Stimulated activated naive CD8-positive, alpha-beta T cell treated with anti-CD3 and anti-CD28 coated beads, Interleukin-15, Interleukin-2, amounts not matched to agents 100 U/mL and 50 U/mL, for 24 hours (primary cell): ENCODE measurements at places on chromosomes 7 and 10.

DNA sequence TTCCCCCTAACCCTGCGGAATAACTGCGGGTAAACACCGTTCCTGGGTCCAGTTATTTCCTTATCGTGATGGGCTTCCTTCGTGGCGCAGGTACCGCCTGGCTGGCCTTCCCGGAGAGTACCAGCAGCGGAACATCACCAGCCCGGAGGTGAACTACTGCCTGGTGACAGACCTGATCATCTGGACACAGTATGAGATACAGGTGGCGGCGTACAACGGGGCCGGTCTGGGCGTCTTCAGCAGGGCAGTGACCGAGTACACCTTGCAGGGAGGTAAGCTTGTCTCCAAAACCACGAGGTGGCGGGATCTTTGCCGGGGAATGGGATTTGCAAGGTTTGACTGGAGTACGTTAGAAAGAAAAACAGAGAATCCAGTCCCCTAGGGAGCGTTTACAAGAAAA lies 665.0 kb upstream of the FOXK1 start:
- no peak for DNase-seq

DNA sequence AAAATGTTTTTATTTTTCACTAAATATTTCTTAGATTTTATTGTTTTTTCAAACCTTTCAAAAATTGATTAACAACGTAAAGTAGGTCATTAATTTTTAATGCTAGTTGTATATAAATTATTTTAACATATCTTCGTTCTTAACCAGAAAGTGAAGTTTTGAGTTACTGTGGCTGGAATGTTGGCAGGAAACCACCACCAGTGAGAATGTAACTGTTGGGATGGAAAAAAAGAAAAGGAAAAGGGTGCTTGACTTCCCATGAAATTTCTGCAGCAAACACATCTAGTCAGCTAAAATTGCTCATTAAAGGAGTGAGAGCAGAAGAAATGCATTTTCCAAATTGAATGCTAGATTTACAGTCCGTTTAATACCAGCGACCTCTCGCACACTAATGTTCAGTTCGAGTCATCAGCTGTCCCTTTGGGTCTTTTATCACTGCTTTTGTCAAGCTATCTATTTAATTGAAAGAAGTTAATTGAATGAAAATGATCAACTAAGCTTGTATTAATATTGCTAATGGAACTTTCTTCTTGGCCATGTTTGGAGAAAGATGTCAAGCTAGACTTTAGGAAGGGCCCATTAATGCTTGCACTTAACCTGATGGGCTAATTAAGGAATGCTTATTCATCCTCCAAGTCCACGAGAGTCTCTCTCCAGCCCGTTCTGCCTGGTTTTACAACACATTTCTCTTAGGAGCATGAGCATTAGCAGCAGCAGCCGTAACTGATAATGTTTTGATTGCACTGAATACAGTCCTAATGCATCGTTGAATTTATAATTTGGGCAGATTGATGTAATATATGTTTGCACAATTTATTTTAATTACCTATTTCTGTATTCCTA lies 70.1 kb downstream of the UBE3C start:
- DNase-seq: no peak

- no peak for DNase-seq
Observed at GRCh38 chr7:17944720-17945119, 4.4 kb upstream of the SNX13 start.

- no peak for DNase-seq
Observed at GRCh38 chr7:158924956-158925355, 68.6 kb downstream of the DYNC2I1 start.

- no peak for DNase-seq
Observed at GRCh38 chr10:15558136-15558535, 161.6 kb downstream of the ITGA8 start.

DNA sequence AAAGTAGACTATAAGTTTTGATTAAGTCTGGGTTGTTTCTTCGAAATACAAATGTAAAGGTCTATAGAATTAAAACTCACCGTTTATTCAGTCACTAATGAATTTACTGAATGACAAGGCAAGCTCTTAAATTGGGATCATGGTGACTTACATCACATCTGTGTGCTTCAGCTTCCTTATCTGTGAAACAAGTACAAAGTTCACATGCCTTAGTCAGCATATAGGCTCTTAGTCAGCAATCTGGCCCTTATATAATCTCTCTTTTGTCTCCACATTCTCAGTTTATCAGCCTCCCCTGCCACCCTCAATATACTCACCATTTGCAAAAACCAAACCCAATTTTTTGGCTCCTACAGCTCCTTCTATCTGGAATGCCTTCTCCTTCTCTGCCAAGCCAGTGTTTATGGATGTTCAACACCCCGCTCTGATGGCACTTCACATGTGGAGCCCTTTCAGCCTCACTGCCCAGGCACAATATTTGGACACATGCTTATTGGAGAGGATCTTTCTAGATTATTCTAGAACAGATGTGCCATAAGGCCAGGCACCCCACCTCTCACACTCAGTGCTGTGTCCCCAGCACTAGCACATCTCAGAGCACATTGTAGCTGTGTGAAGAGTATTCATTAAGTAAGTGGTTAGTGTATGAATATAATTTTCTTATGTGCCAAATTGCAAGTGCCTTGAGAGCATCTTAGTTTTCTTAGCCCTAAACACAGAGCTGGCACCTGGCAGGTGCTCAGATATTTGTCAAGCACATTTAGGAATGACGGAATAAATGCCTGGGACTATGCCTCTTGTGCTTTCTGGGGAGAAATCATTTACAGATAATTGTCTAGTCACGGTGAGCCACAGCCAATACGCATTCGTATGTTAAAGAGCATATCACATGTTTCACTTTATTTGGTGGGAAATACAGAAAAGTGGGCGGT lies 9.8 kb upstream of the LAMB1 start:
- DNase-seq: no peak

GRCh38 chr7:4023502-4023901 lies 658.6 kb upstream of the FOXK1 start:
- DNase-seq: no peak

DNA sequence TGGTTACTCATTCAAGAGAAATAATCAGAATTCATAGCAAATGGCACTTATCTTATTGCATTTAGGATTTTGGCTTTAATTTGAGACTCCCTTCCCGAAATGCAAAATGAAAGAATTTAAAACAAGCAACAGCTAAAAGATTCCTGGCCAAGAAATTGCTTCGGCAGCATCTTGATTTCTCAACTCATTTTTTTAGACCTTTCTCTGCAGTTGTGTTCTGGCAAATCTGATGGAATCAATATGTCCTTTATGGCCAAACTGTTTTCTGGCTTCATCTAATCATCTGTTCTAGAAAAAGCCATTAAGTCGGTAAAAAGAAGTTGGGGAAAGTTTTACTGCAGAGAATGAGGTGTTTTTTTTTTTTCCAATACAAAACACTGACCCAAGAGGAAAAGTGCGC lies 172.1 kb downstream of the SLC16A9 start:
- no peak for DNase-seq

GRCh38 chr10:110686047-110686446 lies 41.9 kb downstream of the RBM20 start:
- DNase-seq: no peak

DNA sequence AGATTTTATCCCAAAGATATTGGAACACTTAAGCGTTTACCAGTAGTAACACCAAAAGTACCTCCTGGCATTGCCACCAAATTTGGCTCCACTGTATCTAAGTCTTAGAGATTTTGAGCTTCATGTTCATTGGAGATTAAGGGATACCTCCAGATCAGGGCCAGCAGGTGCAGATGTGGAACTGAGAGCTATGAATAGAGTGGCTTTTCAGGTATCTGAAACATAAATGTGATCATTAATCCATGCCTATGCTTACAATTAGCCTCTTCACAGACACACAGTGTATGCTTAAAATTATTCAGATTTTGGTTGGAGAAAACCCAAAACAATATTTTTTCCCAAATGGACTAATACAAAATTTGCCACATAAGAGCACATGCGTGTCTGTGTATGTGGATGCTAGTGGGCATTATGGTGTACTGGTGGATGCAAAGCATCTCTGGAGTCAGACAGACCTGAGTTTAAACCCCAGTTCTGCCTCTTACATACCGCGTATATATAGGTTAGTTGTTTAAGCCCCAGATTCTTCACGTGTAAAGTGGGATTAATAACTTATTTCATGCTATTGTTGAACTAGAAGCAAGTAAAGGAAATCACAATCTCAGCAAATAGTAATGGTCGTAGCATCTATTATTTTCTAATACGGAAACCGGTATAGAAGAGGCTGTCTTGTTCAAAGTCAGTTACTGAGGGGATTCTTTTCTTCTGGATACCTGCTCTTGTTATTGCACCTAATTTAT lies 6.8 kb upstream of the LRRC4 start:
- DNase-seq: no peak

- DNase-seq: peak; percentile 55
Observed at GRCh38 chr7:135147899-135148721, at the start of gene TMEM140. Gene TMEM140, plus strand, starts transcription at chr7:135148072. Its CDS starts 16,370 bp downstream, at chr7:135164442.

DNA sequence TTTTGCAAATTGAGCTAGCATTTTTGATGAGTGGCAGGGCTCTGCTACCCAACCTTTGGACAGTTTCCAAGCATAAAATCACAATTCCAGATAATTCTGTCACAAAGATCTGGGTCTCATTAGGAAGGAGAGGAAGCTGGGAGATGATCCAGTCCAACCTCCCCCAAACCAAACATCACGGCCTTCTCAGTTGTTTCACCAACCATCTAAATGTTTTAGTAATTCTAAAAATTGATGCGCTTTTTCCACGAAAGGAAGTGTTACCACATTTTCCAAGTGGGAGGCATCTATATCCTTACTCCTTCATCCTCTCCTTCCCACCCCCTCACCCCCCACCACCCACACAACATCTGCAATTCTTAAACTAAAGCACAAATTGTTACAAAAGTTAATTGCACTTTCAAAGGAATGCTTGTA lies 108.3 kb downstream of the EGFR start:
- DNase-seq: no peak

DNA sequence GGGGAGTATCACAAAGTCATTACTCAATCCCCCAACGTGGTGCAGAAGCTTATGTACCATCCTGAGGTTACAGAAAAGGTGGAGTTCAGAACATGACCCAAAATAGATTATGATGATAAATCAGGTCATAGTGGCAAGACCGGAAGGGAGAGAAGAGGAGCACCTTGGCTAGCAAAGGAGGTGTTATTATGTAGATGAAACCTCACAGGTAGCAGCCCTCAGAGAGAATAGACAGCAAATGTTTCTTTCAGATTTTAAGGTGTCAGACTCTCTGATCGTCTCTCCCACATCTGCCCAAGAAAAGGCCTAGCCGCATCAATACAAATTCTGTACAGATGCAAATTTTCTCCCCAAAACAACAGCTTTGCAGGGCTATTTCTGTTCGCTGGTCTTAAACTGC lies 88.3 kb upstream of the SEMA3D start:
- no peak for DNase-seq

DNA sequence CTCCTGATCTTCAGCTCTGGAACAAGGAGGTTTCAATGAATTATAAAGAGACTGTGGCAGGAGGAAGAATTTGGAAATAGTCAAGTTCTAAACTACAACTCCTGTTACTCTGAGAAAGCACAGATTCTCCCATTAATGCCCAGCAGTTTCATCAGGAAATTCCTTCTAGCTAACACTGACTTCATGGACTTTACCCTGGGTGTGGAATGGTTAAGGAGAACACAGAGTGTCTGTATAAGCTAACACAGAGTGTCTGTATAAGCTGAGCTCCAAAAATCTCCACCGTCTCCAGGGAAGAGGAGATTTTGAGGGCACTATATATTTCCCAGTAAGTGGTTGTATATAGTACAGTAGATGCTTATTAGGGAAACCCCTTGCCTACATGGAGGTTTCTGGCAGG lies 675.5 kb downstream of the XPNPEP1 start:
- DNase-seq: no peak

DNA sequence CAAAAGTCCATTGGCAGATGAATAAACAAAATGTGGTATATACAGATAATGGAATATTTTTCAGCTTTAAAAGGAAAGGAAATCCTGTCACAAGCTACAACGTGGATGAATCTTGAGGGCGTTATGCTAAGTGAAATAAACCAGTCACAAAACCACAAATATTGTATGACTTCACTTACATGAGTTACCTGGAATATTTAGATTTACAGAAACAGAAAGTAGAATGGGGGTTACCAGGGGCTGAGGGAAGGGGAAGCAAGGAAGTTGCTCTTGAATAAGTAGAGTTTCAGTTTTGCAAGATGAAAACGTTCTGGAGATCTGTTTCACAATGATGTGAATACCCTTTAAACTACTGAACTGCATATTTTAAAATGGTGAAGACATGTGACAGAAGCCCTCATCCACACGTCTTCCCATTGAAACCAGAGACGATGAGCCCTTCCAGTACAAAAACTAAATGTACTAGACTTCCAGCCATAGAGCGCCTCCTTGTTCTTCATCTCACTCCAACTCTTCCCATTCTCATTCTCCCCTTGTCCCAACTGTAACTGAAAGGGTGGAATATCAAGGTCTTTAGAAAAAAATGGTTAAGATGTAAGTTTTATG lies 62.4 kb downstream of the MICU1 start:
- DNase-seq: peak; percentile 14

DNA sequence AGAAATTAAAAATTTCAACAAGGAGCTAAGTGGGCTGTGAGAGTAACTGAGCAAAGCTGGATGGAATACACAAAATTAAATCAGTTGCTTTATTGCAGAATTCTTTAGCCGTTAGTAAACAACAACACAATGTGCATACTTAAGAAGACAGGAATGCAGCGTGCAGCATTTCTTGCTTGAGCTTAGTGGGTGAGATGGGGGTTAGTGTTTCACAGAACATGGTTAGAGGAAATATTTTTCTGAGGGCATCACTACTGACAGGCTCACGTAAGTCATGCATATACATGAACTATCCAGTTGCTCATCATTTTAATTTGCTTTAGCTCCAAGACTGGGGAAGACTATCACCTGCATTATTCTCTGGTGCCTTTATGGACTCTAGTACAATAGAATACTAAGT lies 80.8 kb downstream of the CD36 start:
- DNase-seq: no peak

DNA sequence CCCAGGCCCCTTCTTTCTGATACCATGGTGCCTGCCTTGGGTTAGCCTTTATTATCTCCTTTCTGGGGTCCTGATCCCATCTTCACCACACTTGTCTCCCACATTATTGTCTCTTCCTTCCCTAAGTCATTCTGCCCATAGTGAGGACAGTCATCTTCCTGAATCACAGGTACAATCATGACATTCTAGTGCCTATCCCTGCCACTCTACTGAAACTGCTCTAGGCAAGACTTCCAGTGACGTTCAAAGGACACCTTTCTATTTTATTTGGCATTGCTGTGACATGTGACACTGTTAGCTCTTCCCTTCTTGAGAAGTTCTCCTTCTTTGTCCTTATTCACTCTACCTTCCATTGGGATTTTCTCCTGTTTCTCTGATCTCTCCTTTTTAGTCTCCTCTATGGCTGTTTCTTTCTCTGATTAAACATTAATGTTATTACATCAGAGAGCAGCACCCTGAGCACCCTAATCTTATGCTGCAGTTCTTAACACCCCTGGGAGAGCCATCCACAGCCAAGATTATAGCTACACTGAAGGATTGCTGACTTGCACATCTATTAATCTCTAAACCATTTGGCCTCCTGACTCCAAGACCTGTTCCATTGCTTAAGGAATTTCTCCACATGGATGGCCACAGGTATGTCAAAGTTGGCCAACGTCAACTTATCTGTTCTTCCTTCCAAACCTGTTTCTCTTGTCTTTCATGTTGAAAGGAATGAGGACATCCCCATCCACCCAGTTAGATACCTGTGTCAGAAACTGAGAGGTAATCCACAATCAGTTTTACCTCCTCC lies 10.9 kb downstream of the MACC1 start:
- no peak for DNase-seq
